ENCODE measurements at places on chromosomes 2 and 18.
A peak's percentile ranks its signal among the peaks of the same experiment; 100 is the strongest.

- no peak for DNase-seq
These were observed 25.8 kb downstream of the PKP4 start for GRCh38 chr2:158482594-158482993.

DNA sequence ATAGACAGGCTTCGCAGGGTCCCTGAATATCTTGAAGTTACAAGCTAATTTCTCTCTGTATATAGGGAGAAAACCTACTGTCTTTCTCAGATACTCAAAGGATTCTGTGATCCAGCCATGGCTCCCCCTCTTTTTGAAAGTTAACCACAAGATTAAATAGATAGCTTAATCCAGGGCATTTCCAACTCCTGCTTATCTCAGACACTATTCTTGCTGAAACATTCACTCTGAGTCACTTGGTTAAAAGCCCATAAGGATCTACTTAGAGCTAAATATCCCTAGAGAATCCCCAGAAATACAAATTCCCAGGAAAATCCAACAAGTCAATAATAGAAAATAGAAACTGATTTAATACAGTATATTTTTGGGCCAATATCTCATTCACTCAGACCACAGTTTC is 179.1 kb upstream of the LYPD1 start:
- DNase-seq: no peak

DNA sequence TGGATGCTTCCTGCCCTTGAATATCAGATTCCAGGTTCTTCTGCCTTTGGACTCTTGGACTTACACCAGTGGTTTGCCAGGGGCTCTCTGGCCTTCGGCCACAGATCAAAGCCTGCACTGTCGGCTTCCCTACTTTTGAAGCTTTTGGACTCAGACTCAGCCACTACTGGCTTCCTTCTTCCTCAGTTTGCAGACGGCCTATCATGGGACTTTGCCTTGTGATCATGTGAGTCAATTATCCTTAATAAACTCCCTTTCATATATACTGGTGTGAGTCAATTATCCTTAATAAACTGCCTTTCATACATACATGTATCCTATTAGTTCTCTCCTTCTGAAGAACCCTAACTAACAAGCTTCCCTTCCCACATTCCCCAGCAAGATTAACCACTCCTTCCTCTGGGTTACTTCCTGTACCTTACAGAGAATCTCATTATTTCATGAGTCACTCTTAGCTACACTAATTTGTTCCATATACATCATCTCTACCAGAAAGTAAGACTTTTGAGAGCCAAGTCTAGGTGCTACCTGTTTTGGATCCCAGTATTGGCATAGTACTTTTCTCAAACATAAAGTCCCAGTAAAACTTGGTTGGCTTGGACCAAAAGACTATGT is 31.3 kb upstream of the LRATD1 start:
- DNase-seq: no peak

DNA sequence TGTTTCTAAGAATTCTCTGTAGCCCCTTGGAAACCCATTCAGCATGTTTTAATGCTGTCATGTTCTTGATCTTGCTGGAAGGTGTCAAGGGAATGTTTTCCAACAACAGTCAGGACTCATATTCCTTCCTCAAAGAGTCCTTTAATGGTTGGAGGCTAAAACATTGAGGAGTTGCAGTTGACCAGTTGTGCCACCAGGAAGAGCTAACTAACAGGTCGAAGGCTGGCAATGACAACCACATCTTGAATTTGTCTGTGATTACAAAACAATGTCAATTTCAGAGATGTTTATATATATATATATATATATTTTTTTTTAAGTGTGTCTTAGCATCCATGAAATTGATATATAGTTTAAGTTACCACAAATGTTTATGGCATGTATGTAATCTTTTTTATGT is 151.5 kb downstream of the INO80D start:
- no peak for DNase-seq

GRCh38 chr2:38317725-38318124 is 59.3 kb downstream of the ATL2 start:
- DNase-seq: no peak

DNA sequence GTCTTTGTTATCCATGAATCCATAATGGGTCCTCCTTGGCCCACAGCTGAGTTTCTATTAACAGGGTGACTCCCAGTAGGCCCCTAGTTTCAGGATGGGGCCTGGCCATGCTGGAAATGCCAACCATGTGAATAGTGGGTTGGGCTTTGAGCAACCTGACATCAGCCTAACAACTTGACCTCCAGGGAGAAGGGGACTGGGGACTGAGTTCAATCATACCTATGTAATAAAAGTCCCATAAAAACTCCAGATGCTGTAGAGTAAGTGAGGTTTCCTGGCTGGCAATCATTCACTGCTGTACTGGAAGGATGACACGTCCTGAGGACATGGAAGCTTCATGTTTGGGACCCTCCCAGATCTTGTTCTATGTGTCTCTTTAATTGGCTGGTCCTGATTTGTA is 7.9 kb downstream of the REV1 start:
- no peak for DNase-seq

DNA sequence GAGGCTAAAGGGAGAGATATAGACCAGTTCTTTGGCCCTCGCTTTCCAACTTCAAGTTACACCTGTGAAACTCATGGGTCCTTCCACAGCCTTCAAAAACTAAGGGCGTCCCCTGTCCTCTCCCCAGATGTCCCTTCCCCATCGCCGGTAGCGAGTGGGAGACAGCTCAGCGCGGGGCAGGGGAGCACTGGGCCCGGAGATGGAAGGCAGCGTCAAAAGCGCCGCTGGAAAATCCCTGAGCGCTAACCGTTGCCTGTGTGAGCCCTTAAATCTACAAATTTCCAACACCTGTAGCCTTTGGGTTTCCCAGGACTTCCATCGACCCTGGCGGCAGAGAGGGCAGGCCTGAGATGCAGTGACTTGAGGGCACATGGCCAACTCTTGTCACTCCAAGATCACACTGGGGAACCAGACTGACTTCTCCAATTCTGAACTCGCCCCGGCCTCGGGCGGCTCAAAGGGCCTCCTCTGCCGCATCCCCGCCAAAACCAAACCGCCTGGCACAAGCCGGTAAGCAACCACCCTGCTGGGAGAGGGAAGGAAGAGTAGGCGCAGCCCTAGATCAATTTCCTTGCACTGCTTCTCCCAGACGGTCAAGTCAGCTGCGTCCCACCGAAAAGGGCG is 879 bp upstream of the EPAS1 start:
- peak; percentile 28 for DNase-seq

DNA sequence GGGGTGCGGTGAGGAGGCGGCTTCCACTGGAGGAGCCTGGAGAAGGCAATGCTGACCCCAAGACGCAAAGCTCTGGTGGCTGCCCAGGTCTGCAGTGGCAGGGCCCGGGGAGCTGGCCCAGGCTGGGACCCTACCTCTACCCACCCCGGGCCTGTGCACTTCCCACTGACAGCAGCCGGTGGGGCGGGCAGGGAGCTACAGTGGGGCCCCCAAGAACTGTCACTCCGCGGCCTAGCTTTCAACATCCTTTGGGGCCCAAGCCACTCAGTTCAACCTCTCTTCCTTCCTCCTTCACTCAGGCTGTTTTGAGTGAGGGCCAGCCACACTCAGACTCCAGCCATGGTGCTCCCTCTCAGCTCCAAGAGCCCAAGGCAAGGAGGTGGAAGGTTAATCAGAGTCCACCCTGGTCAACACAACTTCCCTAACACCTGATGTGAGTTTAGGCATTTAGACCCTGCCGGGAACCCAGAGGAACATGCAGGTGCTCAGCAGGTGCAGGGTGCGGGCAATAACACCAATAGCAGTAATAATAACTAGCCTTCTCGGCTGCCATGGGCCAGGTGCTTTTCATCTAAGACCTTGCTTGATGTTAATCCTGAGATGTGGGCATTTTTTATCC is 93.6 kb downstream of the ZFP36L2 start:
- peak; percentile 65 for DNase-seq
